ENCODE measurements at places on chromosomes 3 and 15.

DNA sequence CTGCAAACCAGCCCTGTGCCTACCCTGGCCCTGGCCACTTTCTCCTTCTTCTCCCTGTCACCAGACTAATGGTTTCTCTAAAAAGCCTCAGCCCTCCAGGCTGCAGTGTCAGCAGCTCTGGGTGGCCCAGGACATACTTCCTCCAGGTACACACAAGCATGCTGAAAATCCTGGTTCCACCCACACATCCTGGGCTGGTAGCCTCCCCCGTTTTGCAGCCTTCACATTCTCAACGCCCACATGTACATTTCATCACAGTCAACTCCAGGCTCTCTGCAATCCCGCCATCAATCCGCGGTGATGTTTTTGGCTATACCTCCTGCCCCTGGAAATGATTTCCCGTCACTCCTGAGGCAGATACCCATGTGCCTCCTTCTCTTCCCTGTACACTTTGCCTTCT lies 59.4 kb downstream of the MAGEF1 start:
- no peak for DNase-seq

DNA sequence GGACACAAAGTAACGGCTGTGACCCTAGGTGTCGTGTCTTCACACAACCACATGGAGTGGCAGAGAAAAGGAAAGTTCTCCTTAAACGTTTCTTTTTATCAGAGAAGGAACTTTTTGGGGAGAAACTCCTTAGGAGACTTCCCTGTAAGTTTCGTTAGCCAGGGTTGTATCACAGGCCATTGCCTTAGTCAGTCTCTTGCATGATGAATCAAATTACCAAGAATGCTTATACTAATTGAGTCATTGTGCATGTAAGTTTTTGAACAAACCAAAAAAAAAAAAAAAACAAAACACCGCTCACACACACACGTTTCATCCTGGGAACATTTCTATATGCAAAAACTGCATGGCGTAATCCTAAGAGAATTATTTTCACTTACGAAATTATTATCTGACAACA lies 150.4 kb upstream of the SATB1 start:
- DNase-seq, result peak; percentile 19

- peak; percentile 61 for DNase-seq
Measured at GRCh38 chr3:135929670-135930069, 35.9 kb upstream of the PPP2R3A start.

GRCh38 chr3:9028134-9028533 lies 64.9 kb upstream of the RAD18 start:
- peak; percentile 78 for DNase-seq

- DNase-seq, result no peak
Measured at GRCh38 chr3:64039332-64039731, 16.0 kb upstream of the PSMD6 start.

DNA sequence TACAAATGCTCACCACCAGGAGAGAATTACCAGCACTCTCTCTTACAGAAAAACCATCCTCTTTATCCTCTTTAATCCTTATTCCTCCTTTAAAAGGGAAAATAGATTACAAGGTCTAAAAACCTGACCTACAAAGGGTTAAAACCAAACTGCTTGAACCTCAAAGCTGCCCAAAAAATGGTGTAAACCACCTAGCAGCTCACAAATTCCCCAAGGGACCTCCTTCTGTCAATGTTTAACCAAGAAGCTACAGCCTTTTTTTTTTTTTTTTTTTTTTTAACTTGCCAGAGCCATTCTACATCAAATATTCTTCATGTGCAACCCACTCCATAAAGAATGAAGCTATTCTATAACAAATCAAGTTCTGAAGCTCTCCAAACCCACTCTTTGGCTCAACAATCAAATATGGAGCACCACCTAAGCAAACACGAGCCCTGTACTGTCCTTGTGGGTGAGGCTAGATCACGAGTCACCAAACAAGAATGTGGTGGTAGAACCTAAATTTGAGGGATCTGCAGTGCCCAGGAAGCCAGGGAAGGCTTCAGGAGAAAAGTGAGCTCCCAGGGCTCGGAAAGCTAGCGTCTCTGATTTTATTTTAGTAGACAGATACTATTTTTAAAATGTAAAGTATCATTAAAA lies 20.1 kb downstream of the OSBPL10 start:
- peak; percentile 59 for DNase-seq

- DNase-seq, result no peak
Measured at GRCh38 chr3:194306109-194306686, 44.9 kb downstream of the CPN2 start.

GRCh38 chr3:141261472-141262307 lies 30.1 kb downstream of the PXYLP1 start:
- DNase-seq, result no peak

DNA sequence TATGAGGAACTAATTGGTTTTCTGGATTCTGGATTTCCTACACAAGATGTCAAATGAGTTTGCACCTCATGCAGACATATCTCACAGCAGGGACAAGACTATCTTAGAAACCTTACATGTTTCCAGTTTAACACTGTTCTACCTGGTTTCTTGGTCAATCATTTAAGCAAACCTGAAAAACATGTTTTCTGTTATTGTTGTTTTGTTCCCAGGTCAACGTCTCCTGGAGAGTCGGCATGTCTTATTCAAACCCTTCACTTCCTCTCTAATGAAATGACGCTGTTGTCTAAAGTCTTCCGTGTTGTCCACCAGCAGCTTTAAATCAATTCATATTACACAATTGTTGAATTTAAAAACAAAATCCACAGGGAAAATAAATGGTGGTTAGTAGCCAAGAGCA lies 150.9 kb downstream of the CNTN3 start:
- no peak for DNase-seq

GRCh38 chr3:98573181-98573728 lies 20.2 kb downstream of the CPOX start:
- DNase-seq, result peak; percentile 51

DNA sequence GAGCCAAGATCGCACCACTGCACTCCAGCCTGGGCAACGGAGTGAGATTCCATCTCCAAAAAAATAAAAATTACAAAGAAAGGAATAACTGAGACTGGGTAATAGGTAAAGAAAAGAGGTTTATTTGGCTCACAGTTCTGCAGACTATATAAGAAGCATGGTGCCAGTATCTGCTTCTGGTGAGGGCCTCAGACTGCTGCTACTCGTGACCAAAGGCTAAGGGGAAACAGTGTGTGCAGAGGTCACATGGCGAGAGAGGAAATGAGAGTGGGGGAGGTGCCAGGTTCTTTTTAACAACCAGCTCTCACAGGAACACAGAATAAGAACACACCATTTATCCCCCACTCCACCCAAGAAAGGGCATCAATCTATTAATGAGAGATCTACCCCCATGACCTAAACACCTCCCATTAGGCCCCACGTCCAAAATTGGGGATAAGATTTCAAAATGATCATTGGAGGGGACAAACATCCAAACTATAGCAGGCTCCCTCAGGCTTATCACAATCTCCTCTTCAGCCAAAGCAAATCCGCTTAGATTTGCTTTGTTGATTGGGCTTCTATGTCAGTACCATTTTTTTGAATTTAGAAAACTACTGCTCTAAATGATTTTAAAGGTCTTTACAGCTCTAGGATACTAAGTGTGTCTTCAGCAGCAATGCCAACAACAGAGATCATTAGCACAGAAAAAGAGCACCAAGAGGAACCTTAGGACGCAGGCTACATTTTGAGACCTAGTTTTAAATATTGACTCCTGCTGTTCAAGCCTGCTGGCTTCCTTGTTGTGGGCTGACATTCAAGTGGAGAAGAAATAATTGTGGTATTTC lies 84.2 kb upstream of the TBL1XR1 start:
- no peak for DNase-seq

DNA sequence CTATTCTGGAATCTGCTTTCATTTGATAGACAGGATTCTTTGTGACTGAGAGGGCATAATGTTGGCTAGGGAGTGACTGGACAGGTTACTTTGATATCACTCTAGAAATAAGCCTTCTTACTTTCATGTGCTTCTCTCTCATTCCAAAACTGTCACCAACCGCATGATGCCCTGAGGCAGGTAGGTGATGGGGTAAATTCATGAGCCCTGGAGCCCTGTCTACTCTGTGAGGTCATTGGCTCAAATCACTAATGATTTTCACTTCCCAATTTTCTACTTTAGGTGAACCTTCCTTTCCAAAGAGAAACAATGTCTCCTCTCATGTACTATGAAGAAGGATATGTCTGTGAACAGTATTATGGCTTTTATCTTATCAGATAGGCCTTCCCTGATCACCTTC lies 596.7 kb downstream of the TUSC7 start:
- no peak for DNase-seq
